COR-L47 (cell line): ENCODE measurements at places on chromosomes 1 and 21.

- peak; percentile 47 for DNase-seq
These were observed at the start of gene SERINC2 for GRCh38 chr1:31412732-31413404. Gene SERINC2 (plus strand): TSS chr1:31413213. CDS start chr1:31413266, 53 bp downstream.

DNA sequence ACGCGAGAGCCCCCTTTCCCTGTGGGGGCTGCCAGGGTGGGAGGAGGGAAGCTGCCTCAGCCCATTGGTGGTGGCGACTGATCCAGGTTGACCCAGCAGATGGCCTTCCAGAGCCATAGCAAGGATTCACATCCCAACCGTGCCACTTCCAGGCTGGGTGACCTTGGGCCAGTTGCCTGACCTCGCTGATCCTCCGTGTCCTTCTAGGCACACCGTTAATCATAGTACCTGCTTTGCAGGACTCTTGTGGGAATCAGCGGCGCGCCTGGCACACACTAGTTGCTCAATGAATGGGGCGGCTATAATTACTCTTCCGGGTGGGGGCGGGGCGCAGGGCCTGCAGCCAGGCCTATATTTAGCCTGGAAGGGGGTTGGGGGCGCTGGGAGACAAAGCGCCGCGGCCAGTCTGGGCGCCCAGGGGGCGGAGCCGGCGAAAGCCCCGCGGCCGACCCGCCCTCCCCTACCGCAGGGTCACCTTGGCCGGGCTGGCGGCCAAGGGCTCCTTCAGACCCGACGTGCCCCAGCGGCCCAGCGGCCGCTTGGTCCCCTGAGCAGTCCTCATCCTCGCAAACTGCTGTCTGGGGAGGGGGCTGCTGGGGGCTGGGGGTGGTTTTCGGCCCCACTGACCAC lies 5.1 kb downstream of the HSPB7 start:
- DNase-seq = peak; percentile 11

GRCh38 chr1:180163041-180163440 lies 8.4 kb downstream of the QSOX1 start:
- no peak for DNase-seq

- DNase-seq = no peak
These were observed 42.8 kb downstream of the C8A start for GRCh38 chr1:56897150-56898004.

- no peak for DNase-seq
These were observed 204.8 kb downstream of the KCNK2 start for GRCh38 chr1:215287362-215287761.

DNA sequence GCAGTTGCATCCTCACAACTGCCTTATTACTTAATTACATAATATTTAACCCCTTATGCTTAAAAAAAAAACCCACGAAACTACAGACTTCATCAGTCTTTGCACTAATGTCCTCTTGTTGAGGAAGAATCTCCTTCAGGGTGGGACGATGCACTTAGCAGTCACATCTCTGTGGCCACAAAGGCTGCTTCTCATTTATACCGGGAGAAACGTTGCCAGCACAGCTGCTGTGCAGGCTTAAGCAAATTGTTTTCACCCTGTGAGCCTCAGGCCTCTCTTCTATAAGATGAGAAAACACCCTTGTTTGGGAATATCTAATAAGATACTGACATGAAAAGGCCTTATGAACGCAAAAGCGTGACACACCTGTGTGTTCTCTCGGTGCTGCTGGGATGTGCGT lies 2.9 kb upstream of the OBSCN start:
- no peak for DNase-seq

DNA sequence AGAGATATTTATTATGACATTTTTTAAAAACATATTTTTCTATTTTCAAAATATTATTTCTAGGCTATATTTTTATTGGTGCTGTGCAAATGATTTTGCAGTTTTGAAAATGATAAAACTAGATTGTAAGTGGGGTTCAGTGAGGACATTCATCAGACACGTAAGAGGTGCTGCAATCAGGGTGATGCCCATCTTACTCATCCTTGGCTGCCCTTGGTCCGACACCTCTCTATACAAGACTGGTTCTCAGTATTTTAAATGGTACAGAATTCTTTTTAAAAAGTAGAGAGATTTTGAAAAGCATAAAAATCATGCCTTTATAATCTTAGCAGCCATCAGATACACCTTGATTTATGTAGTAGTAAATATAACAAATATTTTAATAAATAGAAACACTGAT lies 24.0 kb downstream of the HENMT1 start:
- DNase-seq = no peak

DNA sequence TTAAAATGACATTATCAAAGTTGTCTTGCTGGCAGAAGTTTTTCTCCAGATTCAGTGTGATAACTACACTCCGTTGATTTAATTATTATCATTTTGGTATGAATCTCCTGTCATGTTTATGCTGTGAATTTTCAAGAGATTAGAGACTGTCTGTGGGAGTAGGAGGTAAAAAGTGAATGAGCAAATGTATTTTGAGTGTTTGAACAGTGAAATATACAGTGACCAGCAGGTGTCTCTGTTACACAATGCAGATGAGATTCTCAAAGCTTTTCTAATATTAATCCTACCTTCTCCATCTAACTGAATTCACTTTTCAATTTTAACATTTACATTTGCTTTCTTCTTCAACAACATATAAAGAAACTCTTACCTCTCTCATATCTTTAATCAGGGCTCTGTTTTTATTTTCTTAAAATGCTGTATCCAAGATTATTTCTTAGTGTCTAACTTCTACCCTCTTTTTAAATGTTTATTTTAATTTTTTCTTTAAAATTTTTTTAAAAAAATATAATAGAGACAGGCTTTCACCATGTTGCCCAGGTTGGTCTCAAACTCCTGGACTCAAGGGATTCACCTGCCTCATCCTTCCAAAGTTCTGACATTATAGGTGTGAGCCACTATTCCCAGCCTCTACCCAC lies 20.9 kb upstream of the HSPA13 start:
- peak; percentile 5 for DNase-seq
